Activated T-cell treated with anti-CD3 and anti-CD28 coated beads for 48 hours (primary cell): ENCODE measurements at places on chromosomes 3 and 15.

GRCh38 chr3:15347737-15348110 is 15.3 kb upstream of the SH3BP5 start:
- no peak for DNase-seq

DNA sequence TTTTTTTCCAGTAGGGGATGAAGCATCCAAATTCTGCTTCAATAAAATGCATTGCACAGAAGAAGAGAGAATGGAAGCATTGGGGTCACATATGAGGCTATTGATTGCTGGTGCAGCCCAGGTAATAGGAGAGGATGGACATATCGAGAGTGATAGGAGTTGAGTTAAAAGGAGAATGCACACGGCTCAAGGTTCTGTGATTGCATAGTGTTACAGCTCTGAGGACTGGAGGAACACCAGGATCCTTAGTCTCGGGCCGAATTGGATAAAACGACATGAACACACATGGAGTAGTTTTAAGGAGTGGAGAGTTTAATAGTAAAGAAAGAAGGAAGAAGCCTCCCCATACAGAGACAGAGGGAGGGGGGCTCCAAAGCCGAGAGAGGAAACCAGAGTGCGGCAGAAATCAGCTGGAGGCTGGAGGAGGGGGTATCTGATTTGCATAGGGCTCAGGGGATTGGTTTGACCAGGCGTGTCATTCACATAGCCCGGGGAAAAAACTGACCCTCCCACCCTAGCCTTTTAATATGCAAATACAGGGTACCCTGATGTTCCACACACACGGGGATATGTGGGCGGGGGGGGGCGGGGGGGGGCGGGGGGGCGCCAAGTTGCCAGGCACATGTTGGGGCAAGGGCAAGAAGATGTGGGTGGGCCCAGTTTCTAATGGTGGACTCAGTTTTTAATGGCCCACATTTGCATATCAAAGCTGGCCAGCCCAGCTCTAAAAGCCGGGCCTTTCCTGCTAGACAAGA is 156.9 kb downstream of the AGBL1 start:
- DNase-seq, result no peak

DNA sequence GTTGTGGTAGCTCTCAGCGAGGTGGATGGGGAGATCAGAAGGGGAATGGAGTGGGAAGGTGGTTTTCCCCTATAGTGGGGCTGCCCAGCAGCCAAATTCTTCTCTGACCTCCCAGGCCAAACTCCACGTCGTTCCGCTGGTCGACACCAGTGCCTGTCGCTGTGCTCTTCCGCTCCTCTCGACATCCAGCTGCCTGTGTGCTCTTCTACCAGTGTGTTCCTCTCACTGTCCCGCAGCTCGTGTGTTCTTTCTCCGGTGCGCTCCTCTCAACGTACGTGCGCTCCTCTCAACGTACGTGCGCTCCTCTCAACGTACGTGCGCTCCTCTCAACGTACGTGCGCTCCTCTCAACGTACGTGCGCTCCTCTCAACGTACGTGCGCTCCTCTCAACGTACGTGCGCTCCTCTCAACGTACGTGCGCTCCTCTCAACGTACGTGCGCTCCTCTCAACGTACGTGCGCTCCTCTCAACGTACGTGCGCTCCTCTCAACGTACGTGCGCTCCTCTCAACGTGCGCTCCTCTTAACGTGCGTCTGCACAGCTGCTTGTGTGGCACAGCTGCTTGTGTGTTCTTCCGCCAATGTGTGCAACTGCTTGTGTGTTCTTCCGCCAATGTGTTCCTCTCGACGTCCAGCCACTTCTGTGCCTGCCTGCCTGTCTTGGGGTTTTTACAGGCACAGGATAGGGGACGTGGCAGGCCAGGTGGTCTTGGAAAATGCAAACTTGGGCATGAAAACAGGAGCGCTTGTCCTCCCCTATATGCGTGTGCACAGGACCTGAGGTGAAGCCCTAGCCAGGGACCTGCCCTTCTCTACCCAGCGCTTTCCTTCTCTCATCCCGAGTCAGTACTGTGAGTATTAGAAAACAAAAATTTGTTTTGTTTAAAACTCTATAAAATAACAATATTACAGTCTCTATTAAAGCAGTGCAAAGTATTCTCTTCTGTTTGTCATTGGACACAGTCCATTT is 991.1 kb downstream of the GBE1 start:
- DNase-seq, result no peak

GRCh38 chr3:151439652-151440125 is 21.2 kb downstream of the IGSF10 start:
- DNase-seq, result no peak

- DNase-seq, result no peak
Measured at GRCh38 chr3:108505811-108506210, 4.6 kb downstream of the MYH15 start.

GRCh38 chr15:69132977-69133861 is 27.2 kb upstream of the GLCE start:
- DNase-seq, result no peak

DNA sequence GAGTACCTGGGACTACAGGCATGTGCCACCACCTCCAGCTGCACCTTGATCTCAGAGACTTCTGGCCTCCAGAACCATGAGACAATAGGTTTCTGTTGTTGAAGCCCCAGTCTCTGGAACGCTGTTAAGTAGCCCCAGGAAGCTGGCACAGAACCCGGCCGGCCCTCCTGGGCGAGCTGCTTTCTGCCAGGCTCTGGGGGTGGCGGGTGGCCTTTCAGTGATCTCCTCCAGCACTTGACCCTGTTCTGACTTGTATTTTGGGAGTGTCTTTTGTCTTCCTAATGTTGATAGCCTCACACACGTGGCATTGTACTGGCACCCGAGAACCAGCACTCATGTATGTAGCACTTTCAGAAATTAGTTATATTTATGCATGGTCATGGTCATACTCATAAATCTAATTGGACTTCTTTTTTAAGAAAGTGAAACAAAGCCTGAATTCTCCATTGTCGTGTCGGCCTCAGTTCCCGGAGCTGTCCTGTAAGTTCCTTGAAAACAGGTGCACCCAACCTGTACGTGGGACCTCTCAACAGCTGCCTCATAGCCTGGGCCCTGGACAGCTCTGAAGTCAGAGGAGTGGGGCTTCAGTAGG is 74.0 kb downstream of the TFRC start:
- DNase-seq, result no peak

DNA sequence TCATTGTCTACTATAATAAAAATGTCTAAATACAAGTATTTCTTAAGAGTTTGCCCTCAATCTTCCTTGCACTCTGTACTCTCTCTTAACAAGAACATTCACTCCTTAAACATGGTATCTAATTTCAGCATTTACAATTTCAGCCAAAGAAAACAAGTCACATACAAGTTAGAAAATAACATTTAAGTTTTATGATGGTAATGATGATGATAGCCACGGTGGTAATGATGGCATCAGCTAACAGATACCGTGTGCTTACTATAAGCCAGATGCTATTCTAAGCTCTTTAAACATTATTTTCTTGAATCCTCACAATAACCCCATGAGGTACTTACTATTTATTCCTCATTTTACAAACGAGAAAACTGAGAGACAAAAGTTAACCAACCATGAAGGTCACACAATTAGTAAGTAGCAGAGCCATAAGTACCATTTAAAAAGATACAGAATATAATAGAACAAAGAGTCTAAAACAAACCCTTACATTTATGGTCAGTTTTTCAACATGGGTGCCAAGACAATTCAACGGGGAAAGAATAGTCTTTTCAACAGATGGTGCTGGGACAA is 7.4 kb downstream of the SPICE1 start:
- no peak for DNase-seq
